RPMI7951 (cell line): ENCODE measurements at places on chromosomes 13 and 19. TPM values are rescaled to one million over a fixed set of nuclear protein-coding genes. Genes with fewer than 3 reads are reported as not detected.
A peak's percentile ranks its signal among the peaks of the same experiment; 100 is the strongest.

DNA sequence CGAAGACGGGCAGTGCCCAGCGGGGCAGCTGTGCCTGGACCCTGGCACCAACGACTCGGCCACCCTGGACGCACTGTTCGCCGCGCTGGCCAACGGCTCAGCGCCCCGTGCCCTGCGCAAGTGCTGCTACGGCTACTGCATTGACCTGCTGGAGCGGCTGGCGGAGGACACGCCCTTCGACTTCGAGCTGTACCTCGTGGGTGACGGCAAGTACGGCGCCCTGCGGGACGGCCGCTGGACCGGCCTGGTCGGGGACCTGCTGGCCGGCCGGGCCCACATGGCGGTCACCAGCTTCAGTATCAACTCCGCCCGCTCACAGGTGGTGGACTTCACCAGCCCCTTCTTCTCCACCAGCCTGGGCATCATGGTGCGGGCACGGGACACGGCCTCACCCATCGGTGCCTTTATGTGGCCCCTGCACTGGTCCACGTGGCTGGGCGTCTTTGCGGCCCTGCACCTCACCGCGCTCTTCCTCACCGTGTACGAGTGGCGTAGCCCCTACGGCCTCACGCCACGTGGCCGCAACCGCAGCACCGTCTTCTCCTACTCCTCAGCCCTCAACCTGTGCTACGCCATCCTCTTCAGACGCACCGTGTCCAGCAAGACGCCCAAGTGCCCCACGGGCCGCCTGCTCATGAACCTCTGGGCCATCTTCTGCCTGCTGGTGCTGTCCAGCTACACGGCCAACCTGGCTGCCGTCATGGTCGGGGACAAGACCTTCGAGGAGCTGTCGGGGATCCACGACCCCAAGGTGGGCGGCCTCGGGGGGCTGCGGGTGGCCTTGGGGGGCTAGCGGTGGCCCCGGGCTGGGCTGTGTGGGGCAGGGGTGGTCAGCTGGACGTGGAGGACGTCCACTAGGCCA, 4.8 kb downstream of the GRIN3B start:
- DNase-seq, result no peak

DNA sequence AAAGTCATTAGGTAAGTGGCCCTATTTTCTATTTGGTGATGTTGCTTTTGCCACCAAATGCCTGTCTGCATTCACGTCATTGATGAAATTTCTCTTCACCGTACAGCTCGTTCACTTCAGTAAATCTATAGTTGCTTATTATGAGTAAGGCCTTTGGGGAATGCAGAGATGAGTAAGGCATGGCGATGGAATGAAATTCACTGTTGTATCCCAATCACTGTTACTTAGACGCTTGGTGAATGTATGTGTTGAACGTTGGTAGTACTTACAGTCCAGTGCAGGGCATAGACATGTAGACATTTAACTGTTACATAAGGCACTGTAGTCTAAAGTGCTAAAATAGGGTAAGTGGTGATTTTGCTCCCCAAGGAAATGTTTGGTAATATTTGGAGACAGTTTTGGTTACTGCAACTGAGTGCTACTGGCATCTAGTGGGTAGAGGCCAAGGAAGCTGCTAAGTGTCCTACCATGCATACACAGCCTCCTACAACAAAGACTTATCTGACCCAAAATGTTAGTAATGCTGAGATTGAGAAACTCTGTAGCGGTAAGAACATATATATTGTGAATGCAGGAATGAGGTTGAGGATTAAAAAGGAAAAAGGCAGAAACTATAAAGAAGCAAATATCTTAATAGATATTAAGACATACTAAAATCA, 5.8 kb downstream of the AKAP11 start:
- DNase-seq, result no peak

GRCh38 chr19:44438441-44438840, 9.8 kb downstream of the ZNF229 start:
- DNase-seq, result no peak

DNA sequence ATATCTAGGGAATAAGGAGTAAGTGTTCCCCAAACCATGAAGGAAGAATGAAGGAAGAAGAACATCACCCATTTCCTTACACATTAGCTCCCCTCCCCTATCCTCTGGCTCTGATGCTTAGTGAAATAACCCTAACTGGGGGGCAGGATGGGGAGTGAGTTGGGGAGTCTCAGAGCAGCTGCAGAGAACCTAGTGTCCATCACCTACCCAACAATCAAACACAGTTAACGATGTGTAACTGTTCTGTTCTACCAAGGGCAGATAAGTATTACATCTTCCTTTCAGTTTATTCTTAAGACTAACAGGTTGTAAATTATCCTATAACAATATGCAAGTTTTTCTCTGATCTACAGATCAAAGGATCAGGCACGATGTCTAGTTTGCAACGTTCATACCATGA, 12.8 kb downstream of the ELF1 start:
- DNase-seq, result no peak

GRCh38 chr19:16073988-16074387, 2.3 kb upstream of the TPM4 start:
- DNase-seq, result no peak

- no peak for DNase-seq
Observed at GRCh38 chr13:112270951-112271350, 105.2 kb upstream of the SPACA7 start.

ZNF575 gene
- 0.20 TPM in 1 of 2 replicates, not detected in the other for total RNA-seq

- no peak for DNase-seq
Observed at GRCh38 chr13:78910147-78910546, 251.2 kb upstream of the OBI1 start.

KCNRG gene
- total RNA-seq, result 0.39 and 0.72 TPM in 2 replicates

- no peak for DNase-seq
Observed at GRCh38 chr13:58712191-58712590, 1080.6 kb downstream of the PCDH17 start.

GRCh38 chr19:31718898-31719297, 369.7 kb upstream of the TSHZ3 start:
- DNase-seq, result no peak

MEDAG gene
- 18.0 and 21.0 TPM in 2 replicates for total RNA-seq

- DNase-seq, result no peak
Observed at GRCh38 chr19:33465371-33465770, 56.2 kb downstream of the PEPD start.

- peak; percentile 3 for DNase-seq
Observed at GRCh38 chr13:65966991-65967451, 1263.1 kb downstream of the PCDH9 start.

PSMD8 gene
- total RNA-seq, result 478 and 533 TPM in 2 replicates

DNA sequence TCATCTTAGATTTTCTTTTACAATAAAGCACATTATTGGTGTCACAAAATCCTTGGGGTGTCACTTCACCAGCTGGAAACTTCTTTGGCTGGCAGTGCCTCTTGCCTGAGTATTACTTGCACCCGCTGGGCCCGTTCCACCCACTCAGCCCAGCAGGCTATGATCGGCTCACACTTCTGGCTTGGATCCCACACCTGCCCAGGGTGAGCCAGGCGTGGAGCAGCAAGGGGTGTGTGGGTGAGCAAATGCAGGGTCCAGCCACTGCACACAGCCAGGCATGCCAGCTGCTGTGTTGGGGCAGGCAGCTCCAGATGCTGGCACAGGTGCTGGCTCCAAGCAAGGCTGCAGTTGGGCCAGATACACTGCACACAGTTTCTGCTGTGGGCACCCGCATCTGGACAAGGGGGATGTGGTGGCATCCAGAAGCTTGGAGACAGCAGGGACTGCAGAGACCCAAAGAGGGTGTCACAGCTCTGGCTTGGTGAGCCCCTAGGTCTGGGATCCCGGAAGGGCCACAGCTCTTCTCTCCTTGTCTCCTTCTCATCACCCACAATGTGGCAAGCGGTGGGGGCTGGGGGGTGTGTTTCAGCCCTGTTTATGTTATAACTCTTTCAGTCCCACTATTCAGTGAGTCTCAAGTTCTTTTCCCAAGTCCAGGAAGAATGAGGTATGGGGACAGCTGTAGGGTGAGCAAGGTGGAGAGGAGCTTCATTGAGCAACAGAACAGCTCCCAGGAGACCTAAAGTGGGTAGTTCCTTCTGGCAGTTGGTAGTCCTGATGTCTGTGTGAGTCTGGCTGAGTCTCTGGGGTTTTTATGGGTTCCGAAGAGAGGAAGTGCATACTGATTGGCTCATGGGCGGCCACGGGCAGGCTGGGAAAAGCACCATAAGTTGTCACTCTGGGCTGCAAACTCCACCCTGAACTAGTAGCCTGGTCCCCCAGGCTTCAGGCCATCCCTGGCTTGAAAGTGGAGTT, 25.3 kb upstream of the TBC1D4 start:
- no peak for DNase-seq

ICAM4 gene
- 0.24 and 0.39 TPM in 2 replicates for total RNA-seq

DNA sequence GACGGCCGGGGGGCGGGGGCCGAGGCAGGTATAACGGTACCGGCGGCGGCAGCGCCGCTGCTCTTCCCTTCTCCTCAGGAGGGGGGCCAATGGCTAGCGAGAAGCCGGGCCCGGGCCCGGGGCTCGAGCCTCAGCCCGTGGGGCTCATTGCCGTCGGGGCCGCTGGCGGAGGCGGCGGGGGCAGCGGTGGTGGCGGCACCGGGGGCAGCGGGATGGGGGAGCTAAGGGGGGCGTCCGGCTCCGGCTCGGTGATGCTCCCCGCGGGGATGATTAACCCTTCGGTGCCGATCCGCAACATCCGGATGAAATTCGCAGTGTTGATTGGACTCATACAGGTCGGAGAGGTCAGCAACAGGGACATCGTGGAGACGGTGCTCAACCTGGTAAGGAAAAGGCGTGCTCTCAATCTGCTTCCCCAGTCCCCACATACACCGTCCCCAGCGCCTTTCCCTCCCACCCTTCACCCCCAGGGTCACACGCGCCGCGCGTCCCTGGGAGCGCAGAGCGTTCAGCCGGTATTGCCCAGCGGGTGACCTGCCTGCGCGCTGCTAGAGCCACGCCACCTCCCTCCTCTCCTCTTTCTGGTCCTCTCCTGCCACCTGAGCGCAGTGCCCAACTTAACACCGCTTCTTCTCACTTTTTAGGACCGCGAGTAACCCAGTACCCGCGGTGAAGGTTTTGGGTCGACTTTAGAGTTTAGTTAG, 814 bp downstream of the NBEA start:
- DNase-seq, result no peak

ZNF492 gene
- 1.4 and 2.4 TPM in 2 replicates for total RNA-seq

KLK4 gene
- not detected in 2 replicates for total RNA-seq

- no peak for DNase-seq
Observed at GRCh38 chr13:57017357-57017756, 123.4 kb upstream of the PRR20A start.

GRCh38 chr13:112986946-112987681, 18.1 kb downstream of the MCF2L start:
- no peak for DNase-seq

DNA sequence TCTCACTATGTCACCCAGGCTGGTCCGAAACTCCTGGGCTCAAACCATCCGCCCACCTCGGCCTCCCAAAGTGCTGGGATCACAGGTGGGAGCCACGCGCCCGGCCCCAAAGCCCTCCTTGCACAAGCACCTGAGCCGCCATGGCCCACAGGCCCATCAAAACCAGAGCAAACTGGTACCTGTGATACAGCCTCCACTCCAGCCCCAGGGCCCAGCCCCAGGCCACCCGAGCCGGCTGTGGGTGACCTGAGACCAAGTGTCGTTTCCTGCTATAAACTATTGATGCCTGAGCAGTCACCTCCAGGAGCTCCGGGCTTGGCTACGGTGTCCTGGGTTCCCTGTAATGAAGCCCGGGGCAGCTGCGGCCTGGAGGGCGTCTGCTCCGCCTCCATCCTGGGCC, 9.7 kb upstream of the PTBP1 start:
- DNase-seq, result no peak

DNA sequence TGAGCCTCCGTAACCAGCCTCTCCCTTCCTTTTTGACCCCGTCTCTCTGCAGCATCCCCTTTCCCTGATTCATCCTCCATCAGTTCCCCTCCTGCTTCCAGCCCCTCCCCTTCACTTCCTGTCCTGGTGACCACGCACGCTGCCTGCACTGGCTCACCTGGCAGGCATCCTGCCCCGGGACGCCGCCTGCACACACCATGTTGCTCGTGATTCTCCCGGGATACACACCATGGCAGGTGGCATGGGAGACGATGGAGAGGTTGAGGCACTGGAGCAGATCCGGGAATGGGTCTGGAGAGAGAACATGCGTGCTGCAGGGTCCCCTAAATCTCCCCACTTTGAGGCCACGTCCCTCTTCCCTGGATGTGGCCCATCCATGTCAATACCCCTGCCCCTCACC, 4.2 kb downstream of the KLK12 start:
- no peak for DNase-seq

DLL3 gene
- total RNA-seq, result 0.72 and 1.5 TPM in 2 replicates

DNA sequence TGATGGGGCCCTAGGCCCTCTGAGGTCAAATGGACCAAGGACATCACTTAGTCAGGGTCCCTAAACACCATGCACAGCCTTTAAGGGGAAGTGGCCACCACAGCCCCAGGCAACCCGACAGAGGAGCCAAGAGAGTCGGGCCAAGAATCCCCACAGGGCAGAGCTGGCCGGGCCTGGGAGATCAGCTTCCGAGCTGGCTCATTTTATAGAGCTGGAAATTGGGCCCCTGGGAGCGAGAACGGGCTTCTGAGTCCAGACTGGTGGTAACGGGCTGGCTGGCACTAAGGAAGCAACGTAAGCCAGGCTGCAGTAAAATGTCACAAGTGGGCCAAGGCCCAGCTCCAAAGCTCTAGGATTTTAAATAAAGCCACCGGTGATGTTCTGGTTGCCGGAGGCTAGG, 51.1 kb downstream of the HSPH1 start:
- DNase-seq, result no peak

GRCh38 chr13:48511621-48512230, 21.2 kb downstream of the RCBTB2 start:
- DNase-seq, result no peak

GRIK5 gene
- total RNA-seq, result not detected in 2 replicates

SERPINE3 gene
- not detected in 2 replicates for total RNA-seq

GRCh38 chr19:18339723-18340122, 675 bp upstream of the PGPEP1 start:
- peak; percentile 56 for DNase-seq

- DNase-seq, result no peak
Observed at GRCh38 chr13:99305158-99305557, 2.0 kb downstream of the GPR183 start.

LGALS14 gene
- total RNA-seq, result not detected in 2 replicates

DNA sequence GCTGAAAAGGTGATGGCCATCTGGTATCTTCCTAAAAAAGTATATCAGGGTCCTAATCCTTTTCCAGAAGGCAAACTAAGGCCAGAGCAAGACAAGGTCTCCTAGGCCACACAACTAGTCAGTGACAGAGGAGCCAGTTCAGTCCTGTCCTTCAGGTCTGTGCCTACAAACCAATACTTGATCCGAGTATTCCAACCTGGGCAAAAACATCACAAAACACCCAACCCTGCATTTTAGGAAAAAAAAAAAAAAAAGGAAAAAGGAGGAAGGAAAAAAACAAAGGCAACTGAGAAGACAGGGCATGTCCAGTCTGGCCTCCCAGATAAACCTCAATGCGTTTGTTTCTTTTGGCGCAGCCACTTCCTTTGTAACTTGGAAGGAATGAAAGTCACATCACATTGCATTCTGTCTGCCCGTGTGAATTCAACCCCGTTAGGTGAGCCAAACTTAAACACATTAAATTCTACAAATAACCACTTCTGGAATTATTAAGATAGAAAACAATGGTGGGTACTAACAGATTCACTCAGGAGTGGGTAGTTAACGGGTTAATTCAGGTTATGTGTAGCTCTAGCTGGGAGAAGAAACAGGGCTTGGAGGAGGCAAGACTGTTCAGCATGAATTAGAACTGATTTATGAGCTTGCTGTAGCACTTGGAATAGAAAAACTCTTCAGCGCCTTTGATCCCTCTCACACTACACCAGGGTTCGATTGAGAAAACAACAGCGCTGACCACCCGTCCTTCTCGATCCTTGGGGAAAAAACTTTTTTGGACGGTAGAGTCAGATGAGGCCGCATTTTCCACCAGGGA, 43.0 kb upstream of the HNRNPA1L2 start:
- DNase-seq, result peak; percentile 62

GRCh38 chr19:55611300-55611982, 6.0 kb downstream of the ZNF865 start:
- no peak for DNase-seq

- DNase-seq, result no peak
Observed at GRCh38 chr13:38262211-38262610, 87.4 kb upstream of the UFM1 start.
